ENCODE measurements at places on chromosomes 1 and 21. TPM values are rescaled to one million over a fixed set of nuclear protein-coding genes. Genes with fewer than 3 reads are reported as not detected.

DNA sequence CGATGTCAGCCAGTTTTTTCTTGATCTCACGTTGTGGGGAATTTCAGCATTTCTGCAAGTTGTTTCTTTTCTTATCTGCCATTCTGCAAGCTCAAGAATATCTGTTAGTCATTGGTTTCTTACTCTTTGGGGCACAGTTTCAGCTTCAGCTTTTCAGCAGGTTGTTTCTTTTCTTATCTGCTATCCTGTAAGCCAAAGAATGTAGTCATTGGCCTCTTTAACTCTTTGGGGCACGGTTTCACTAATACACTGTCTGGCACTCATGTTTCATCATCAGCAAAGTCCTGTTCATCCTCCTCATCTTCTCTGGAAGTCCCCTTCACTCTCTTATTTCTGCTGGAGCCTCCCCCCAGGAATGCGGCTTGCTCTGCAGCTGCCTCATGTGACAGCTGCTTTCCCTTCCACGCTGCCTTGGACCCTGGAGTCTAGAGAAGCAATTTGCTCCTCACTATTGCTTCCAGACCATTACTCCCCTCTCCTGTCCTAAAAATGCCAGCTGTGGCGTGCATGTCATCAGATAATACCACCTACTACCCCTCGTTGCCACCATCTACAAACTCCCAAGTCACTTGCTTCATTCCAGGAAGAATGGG, 67.0 kb upstream of the CACNA1E start:
- H3K4me1 ChIP-seq = no peaks in the 10 kb centered on the region
- H3K4me3 ChIP-seq = no peak overlapping the region
- no peaks in the 10 kb centered on the region for H3K27me3 ChIP-seq
- no peak overlapping the region for H3K27ac ChIP-seq
- no peaks in the 10 kb centered on the region for H3K36me3 ChIP-seq

DNA sequence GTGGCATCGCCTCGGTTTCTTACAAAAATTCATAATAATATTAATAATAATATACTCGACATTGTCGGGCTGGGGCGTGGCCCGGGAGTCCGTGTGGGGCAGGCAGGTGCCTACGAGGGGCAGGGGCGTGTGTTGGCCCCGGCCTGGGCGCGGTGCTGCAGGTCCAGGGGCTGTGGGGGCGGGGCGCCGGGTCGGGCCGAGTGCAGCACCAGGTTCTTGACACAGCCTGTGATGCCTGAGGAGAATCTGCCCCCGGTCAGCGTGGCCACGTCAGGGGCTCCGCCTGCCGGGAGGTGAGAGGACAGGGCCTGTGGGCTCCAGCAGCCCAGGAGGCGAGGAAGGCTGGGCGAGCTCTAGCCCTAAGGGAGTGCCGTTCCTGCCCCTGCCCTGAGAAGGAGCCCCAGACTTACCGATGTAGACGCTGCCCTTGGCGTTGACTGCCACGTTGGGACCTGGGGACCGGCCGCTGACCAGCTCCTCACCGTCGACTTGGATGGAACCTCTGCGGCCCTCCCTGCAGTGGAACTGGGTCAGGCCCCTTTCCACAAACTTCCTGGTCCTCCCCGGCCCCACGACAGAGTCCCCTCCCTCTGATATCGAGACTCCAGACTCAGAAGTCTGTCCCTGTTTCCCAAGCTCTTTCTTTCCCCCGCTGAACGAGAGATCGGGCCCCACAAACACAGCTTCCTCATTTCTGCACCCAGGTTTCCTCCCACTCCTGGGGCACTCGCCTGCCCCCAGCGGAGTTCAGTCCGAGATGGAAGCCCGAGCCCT, 11.3 kb downstream of the LDLRAD2 start:
- H3K4me3 ChIP-seq = no peak overlapping the region
- no peaks in the 10 kb centered on the region for H3K36me3 ChIP-seq
- no peaks in the 10 kb centered on the region for H3K27me3 ChIP-seq
- H3K27ac ChIP-seq = no peak overlapping the region

DNA sequence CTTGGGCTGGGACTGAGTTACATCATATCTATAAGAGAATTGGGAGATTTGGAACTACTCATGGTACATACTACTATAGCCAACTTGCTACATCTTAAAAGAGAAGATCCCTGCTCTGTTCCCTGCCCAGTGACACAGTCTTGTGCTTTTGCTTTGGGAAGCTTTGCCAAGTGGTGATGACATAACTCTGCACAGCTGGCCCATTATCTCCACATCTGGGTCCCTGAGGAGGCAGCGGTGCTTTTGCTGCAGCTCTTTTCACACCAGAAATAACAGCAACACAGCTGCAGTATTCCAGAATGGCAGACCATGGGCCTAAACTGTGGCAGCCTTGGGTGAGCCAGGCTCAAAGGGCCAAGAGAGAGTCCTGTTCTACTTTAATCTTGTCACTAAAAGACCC, 296.0 kb downstream of the HHAT start:
- DNase-seq = no peak
- no peaks in the 10 kb centered on the region for H3K27me3 ChIP-seq
- no peak overlapping the region for H3K27ac ChIP-seq
- H3K4me1 ChIP-seq = no peaks in the 10 kb centered on the region

EYA3 gene
- total RNA-seq = 34.6 TPM

DNA sequence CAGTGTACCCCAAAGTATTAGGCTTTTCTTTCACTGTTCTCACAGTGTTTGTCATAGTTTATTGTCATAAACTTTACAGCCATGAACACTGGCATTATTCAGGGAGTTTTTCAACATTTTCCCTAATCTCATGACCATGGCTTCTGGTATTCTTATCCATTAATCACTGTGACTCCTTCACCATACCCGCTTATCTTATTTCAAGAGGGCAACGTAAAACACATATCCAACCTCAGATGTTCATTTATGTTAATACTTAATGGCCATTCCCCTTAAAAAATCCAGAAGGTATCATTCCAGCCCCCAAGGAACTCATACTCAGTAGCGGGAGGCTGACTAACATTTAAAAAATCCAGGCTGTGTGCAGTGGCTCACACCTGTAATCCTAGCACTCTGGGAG, 78.5 kb upstream of the RGS4 start:
- H3K4me3 ChIP-seq = no peak overlapping the region
- no peaks in the 10 kb centered on the region for H3K4me1 ChIP-seq
- peaks cover 8% of the 10 kb centered on the region for H3K27me3 ChIP-seq
- H3K27ac ChIP-seq = no peak overlapping the region
- no peaks in the 10 kb centered on the region for H3K36me3 ChIP-seq

INTS3 gene
- 45.5 TPM for total RNA-seq

MPL gene
- not detected for total RNA-seq

DNA sequence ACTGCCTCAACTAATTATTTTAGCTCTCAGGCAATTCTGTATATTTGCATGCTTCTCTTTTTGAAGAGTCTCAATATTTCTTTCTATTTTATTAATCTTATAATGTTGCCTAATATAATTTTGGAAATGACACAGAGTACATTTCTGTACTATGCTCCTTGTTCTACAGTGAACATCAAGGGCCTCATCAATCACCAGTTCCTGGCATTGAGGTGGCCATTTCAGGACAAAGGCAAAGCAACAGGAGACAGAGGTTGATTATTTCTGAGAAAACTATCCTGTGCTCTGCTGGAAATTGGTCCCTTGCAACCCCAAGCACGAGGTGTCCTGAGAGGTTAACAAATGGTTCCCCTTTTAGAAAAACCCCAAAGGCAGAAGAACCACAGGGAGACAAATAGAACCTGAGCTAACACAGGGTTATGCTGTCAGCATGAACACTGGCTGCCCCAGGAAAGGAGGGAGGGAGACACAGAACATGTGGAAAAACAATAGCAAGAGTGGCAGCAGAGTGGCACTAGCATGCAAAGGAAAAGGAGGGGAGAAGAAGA, 63.9 kb upstream of the VAV3 start:
- no peaks in the 10 kb centered on the region for H3K4me1 ChIP-seq
- H3K4me3 ChIP-seq = no peak overlapping the region
- H3K36me3 ChIP-seq = no peaks in the 10 kb centered on the region
- DNase-seq = no peak

DNA sequence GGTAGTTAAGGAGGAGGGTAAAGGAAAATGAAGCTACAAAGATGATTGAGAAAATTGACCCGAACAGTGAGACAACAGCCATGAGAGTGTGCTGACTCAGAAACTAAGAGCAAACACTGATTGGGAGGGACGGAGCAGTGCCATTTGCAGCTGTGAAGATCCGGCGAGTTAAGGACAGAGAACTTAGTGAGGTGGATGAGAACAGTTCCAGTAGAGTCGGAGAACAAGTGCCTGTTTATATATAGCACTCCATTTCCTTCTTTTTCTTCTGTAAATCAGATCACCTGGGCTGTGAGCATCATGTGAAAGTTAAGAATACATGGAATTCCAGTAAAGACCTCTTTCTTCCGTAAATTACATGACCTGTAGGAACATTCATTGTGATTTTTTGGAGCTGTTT, 145.7 kb downstream of the KCNK2 start:
- no peaks in the 10 kb centered on the region for H3K27me3 ChIP-seq
- no peak overlapping the region for H3K27ac ChIP-seq
- no peaks in the 10 kb centered on the region for H3K36me3 ChIP-seq

DNA sequence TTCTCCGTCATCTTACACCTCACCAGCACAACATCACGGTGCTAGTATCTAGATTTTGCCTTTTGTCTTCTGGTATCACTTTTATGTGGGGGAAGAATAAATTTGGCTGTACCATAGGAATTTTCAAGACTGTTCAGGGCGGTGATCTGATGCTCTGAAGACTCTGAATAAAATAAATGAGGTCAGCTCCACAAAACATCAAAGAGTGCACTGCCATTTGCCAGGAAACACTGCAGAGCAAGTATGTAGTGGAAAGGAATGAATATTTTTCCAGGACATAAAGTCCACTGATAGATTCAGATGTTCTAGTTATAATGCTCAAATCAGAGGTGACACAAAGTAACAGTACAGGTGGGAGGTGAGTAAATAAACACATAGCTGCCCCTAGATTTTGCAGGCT, 56.3 kb downstream of the ZP4 start:
- no peak for DNase-seq
- no peaks in the 10 kb centered on the region for H3K27me3 ChIP-seq
- H3K4me3 ChIP-seq = no peak overlapping the region
- H3K36me3 ChIP-seq = no peaks in the 10 kb centered on the region

BMP8B gene
- total RNA-seq = 0.36 TPM
